Hypothalamus (tissue), 51 donors: ENCODE measurements at places on chromosomes 3 and 15.

DNA sequence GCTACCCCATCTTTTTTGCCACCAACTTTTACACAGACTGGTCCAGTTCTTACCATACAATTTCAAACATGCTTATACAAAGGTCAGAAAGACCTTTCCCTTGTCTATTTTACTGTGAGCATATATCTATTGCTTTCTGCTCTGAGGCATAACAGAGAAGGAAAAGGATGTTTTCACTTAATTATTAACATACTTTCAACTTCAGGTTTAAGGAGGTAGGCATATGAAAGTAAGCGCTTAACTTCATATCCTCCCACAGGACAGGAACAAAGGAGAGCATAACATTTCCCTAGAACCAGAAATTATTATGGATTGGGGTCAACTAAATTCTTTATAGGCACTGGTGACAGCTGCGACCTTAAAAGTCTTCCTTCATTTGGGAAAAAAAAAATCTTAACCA lies 1.1 kb downstream of the MYEF2 start:
- DNase-seq = no peak

DNA sequence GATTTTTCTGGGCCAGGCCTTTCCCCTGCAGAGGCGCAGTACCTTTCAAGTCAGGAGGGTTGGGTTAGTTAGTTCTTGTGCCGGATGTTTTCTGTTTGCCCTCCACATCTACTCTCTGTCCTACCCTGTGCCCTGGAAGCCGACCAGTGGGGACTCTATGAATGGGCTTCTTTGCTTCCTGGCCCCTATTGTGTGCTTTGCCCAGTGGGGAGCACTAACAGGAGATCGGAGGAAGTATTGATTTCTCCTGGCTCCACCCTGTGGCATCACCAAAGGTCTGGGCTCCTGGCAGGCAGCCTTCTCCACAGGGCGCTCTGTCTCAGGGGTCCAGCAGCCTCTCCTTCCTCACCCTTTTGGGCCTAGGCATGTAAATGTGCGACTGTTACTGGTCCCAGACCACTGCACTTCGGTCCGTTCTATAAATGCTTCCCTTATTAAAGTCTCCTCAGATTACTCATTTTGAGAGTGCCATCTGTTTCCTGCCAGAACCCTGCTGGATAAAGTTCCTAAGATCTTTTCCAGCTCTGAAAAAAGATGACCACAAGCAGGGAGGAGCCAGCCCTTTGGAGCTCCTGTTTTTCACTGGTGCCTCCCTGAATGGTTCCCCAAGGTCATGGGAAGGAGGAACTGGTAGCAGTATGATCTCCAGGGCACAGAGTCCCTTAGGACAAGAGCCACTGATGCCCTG lies 44.5 kb downstream of the CTDSPL start:
- no peak for DNase-seq

DNA sequence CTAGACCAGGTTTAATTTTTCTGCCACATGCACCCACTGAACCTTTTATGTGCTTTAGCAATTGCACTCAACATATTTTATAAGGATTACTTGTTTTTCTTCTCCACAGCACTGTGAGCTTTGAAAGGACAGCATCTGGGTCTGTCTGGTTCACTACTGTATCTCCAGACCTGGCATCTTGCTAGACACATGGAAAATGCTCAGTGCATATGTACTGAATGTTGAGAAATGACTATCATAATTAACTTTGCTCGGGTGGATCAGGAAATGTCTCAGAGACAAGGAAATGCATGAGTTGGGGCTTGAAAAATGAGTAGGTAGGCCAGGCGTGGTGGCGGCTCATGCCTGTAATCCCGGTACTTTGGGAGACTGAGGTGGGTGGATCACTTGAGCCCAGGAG lies 40.2 kb downstream of the DOCK3 start:
- no peak for DNase-seq

- no peak for DNase-seq
These were observed 196.4 kb upstream of the SLC24A5 start for GRCh38 chr15:47924381-47924780.

DNA sequence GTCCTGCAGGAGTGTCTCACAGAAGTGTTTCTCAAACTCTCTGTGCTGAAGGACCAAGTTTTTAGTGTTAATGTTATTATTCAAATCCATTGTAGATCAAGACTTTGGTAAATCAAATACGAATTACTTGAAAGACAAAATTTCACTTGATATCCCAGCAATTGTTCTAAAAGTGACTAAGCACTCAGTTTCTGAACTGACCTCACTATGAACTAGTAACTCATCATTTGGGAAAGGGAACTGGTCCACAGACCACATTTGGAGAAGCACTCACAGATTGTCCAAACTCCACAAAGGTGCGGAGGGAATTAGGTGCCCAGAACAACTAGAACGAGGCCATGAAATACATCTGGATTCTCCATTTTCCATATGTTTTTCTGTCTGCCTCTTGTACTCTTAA lies 25.6 kb downstream of the FAM43A start:
- DNase-seq = no peak

DNA sequence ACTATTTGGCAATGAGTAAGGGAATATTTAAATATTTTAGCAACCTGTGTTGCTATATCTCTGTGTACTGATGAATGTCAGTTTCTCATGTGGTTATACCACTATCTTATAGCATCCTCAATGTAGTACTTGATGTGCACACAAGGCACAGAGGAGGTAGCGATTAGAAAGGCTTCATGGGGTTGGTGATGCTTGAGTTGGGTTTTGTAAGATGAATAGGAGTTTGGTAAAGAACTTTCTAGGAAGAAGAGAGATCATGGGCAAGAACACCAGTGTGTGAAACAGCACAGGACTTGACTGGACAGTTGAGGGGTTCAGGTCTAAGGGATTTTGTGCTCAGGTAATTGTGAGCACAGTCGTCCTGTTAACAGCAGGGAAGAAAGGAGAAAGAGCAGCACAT lies 38.1 kb downstream of the LPP start:
- no peak for DNase-seq

DNA sequence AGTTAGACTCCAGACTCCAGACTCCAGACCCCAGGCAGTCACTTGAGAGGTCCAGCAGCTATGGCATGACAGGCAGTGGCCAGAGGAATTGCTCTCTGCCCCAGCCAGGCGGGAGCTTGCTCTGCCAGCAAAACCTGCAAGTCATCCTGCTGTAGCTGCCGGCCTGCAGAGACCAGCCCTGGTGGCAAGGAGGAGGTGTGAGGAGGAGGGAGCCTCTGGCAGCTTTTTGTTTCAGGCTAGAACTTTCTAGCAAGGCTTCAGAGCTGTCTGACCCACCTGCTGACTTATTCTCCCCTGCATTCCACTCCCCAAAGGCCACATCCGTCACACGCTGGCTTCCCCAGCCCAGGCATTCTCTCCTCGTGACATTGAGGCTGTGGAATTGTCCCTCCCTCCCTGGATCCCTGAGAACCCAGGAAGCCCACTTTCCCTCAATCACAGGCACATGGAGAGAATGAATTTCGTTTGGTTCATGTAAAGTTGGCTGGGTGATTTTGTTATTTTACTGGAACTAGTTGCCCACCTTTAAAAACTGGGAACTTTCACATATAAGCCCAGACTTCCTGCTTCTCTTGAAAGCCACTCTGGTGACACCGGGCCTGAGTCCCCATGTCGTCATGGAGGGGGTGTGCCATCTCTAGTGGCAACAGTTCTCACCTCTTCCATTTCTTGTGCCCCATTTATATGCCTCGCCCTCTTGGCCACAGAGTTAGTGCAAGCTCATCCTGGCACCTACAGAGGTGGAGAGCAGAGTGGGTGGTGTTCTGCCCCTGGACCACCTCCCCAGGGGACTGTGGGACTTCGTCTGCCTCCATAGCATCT lies 82.7 kb downstream of the ABHD5 start:
- no peak for DNase-seq

GRCh38 chr15:58582160-58582559 lies 150.4 kb downstream of the LIPC start:
- peak; percentile 9 for DNase-seq

GRCh38 chr3:15795651-15796308 lies 2.0 kb downstream of the ANKRD28 start:
- DNase-seq = no peak

- DNase-seq = no peak
These were observed 41.7 kb downstream of the MAP2K5 start for GRCh38 chr15:67584157-67584556.

- DNase-seq = peak; percentile 64
These were observed 451.1 kb upstream of the KCNMB2 start for GRCh38 chr3:178084938-178085816.
